ENCODE measurements at places on chromosomes 7 and 10.
A peak's percentile ranks its signal among the peaks of the same experiment; 100 is the strongest.

DNA sequence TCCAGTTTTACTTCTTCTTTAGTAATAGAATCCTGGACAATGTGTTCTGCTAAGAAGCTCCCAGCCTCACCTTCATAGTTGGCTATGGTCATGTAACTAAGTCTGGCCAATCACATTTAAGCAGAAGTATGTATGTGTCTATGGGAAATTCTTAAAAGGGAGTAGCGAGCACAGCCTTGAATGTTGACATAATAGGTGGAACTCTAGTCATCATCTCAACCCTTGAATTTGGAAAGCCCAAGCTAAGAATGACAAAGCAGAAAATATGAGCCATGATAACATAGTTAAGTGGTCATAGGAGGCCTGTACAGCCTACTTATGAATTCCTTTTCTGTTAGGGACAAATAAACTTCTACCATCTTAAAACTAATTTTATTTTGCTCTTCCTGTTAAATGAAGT, 134.1 kb downstream of the MAGI2 start:
- no peak for DNase-seq

DNA sequence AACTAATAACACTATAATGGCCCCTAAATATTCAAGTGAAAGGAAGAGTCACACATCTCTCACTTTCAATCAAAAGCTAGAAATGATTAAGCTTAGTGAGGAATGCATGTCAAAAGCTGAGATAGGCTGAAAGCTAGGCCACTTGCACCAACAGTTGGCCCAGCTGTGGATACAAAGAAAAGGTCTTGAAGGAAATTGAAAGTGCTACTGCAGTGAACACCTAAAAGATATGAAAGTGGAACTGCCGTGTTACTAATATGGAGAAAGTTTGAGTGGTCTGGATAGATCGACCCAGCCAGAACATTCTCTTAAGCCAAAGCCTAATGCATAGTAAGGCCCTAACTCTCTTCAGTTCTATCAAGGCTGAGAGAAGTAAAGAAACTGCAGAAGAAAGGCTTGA, 12.1 kb upstream of the SNX13 start:
- DNase-seq: no peak

DNA sequence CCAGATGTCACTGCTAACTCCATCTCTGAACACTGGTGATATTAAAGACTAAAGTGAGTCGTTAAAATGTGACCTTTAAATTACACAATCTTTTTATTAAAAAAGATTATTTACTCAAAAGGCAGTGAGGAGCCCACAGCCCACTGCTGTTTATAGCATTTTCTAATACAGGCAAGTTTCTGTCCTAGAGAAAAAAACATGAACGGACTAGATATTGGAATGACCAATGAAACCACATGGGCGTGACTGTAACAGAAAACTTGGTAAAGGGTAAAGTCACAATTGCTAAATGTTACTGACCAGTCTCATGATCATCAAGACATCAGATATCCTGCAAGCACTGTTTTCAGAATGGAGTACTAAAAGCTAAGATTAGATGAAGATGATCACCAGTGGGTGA, 78.7 kb downstream of the FEZF1 start:
- DNase-seq: no peak

- no peak for DNase-seq
These were observed 417.4 kb upstream of the GALNT17 start for GRCh38 chr7:70714506-70715038.

GRCh38 chr7:65731562-65732035, 141.3 kb upstream of the VKORC1L1 start:
- no peak for DNase-seq

GRCh38 chr7:12646139-12646538, 41.3 kb upstream of the ARL4A start:
- DNase-seq: peak; percentile 41

- DNase-seq: no peak
These were observed 7.3 kb upstream of the NKX6-2 start for GRCh38 chr10:132793213-132793612.

DNA sequence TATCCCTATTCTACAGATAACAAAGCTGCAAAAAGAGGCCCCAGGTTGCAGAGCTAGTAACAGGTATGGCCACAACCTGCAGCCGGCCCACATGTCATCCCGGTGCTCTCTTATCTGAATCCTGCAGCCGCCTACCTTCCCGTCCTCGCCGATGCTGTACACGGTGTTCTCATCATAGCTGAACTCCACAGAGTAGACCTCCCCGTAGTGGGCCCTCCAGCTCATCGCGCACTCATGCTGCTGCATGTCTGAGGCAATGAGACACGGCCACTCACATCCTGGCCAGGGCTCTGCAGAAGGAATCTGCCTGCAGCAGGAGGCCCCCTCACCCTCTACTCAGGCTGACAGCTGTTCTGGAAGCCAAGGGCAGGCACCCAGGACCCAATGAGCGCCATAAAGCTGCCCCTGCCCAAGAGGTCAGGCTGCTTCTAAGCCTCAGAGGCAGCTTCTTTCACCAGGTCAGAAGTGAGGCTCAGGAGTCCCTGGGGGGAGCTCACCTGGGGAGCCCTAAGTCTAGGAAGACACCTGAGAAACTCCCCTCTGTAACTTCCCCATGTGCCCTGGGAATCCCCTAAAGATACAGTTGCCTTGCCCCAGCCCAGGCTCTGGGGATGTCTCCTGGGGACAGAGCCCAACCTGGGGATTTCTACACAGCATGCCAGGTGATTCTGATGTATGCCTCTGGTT, 17.9 kb upstream of the CYREN start:
- DNase-seq: no peak

DNA sequence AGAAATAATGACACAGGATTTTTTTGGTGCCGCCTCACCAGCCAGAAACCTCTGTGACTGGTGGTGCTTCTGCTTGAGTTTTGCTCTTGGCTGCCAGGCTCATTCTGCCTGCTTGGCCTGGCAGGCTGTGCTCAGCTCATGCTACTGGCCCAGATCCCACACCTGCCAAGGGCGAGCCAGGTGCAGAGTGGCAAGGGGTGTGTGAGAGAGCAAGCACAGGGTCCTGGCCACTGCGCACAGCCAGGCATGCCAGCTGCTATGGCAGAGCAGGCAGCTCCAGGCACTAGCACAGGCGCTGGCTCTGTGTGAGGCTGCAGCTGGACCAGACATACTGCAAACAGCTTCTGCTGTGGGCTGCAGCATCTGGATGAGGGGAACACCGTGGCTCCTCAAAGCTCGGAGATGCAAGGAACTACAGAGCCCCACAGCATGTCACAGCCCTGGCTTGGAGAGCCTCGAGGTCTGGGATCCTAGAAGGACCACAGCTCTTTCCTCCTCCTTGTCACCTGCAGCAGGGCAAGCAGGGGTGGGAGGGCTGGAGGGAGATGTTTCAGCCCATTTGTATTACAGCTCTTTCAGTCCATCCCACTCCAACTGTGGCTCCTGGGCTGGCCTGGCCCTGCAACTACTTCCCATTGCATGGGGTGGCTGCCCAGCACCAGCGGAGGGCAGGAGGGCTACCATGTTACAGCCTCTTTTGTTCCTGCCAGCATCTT, 313.4 kb upstream of the SEMA3C start:
- DNase-seq: no peak

DNA sequence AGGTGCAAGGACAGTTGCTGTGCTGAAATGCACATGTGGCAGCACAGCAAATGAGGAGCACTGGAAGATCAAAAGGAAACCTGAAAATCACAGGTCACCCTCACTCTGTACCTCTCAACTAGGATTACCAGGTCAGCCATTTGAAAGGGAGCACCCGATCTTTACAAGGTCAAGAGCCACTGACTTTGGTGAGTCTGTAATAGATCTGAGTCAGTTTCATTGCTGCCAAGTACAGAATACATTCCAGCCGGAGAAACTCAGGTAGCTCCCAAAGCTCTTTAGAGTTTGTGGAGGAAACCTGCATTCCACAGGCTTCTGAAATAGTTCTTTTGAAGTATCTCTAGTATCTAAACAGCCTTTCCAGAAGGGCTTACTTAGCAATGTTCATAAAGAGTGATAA, 217.5 kb downstream of the SNX13 start:
- DNase-seq: no peak

GRCh38 chr7:104275900-104276299, 52.5 kb upstream of the LHFPL3 start:
- DNase-seq: peak; percentile 4

- no peak for DNase-seq
These were observed 32.7 kb downstream of the VWA2 start for GRCh38 chr10:114271779-114272167.

- DNase-seq: no peak
These were observed 9.8 kb downstream of the UCMA start for GRCh38 chr10:13224210-13224995.

DNA sequence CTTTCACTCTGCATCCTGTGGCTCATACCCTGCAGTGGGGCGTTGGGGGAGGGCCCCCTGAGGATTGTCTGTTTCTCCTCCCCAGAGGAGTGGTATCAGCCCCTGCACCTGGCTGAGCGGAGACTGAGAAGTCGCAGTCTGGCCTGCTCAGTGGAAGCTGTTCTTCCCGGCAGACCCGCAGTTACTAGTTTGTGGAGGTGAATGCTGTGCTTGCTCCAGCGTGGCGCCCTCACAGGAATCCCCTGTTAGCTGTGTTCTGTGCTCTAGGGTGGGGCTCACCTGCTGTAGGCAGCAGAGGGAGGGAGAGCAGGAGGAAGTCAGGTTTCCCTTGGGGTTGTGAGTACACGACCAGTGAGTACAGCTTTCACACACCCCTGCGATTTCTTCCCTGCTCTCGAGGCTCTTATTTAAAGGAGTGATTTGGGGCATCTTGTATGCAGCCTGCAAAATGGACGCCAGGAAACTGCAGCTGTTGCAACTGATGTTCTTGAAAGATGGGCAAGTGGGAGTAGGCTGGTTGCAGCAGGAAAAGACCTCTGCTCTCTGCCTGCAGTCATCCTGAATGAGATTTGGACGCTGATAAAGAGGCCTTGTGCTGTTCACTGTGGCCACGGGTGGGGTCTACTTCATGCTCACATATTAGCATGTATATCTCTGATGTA, 66.4 kb downstream of the HK1 start:
- no peak for DNase-seq

- no peak for DNase-seq
These were observed 207.8 kb downstream of the DIP2C start for GRCh38 chr10:481628-482027.

GRCh38 chr7:146417176-146417575, 300.6 kb downstream of the CNTNAP2 start:
- DNase-seq: no peak

DNA sequence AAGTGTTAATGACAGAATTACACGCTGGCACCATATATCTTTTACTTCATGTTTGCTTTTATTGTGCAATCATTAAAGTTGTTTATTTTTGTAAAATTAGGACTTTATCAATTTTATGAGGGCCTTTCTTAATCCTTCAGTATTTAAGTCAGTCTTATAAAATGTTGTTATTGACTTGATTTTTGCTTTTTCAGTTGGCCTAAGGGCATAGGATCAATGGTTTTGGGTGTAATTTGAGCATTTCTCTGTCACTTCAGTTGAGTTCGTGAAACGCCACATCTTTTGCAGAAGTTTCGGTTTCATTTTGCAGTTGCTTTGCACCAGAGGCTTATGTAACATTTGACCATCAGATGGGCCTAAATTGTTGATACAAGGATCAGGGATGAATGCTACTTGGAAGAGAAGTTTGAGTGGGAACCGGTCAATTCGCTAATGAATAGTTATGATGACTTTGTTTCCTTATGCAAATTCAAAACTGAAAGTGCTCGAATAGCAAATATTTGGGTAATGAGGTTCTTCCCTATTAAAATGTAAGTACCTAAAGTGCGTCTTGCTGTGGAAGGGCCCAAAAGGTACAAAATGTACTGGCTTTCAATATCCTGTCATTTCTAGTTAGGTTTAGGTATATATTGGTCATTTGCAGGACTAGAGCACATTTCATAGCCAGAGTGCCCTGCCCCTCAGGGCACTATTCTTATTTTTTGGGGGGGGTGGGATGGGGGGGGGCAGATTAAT, 340.9 kb downstream of the LRMDA start:
- DNase-seq: no peak

- DNase-seq: no peak
These were observed 11.9 kb downstream of the ZNF777 start for GRCh38 chr7:149448961-149449360.

GRCh38 chr10:43166207-43166879, 28.1 kb downstream of the CSGALNACT2 start:
- no peak for DNase-seq

- DNase-seq: peak; percentile 88
These were observed 96.3 kb downstream of the ALOX5 start for GRCh38 chr10:45470098-45471012.
